ENCODE measurements at places on chromosomes 16 and 17.

GRCh38 chr16:72815348-72816318, 232.3 kb downstream of the ZFHX3 start:
- no peak for DNase-seq

DNA sequence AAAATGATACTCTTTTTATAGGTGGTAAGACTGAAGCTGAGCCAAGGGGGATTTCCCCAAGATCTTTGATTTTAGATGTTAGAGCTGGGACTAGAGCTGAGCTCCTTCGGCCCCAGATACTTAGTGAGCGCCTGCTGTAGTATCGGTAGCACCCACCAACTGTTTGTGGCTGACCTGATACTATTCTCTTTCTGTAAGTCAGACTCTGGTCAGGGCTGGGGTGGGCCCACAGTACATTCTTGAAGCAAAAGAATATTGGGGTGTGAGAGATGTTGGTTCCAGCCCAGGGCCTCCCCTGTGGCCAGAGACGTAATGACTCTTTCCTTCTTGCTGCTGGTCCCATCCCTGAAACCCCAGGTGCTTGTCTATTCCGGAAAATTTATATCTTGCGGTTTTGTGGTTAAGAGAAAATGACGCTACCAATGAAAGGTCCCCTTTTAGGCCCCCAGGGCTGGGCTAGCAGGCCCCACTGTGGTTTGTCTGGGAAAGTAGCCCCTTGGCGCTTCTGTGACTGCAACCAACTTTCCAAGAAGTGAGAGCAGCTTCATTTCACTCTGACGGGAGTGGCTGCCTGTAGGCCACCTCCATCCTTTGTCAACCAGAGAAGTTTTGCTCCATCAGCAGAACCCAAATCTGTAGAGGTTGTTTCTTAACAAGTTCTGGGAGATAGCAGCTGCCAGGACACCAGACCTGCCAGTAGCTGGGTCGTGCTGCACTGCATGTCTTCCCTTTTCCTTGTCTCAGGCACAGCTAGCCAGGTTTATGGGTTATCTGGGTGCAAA, 86.4 kb upstream of the LGALS9 start:
- DNase-seq = no peak

DNA sequence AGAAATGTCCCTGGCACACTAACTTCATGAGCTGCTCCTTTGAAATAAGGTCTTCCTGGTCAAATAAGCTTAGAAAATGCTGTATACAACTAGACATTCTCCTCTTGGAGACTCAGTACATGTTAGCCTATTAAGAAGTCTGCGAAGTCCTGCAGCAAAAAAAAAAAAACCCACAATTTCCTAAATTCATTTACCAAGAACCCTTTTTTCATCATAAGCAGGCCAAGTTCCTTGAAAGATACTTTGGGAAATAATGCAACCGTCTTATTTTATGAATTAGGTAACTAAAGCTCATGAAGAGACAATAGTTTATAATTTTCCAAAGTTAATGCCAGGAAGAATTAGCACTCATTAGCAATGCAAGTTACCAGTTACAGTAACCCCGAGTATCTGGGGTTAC, 49.0 kb upstream of the HAS3 start:
- DNase-seq = peak; percentile 79

DNA sequence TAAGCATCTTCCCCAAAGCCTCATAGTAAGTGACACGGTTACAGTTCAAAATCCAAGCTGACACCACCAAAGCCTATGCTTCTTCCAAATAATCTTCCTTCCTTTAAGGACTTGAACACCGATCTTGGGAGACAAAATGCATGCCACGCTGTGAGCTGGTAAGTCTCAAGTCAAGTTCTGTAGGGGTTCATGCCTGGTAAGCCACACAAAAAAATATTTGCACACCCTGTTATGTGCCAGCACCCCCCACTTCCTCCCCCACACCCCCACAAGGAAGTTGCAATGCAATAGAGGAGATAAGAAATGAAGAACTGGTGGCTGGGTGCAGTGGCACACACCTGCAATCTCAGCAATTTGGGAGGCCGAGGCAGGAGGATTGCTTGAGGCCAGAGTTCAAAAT, 5.6 kb downstream of the NOG start:
- DNase-seq = no peak

DNA sequence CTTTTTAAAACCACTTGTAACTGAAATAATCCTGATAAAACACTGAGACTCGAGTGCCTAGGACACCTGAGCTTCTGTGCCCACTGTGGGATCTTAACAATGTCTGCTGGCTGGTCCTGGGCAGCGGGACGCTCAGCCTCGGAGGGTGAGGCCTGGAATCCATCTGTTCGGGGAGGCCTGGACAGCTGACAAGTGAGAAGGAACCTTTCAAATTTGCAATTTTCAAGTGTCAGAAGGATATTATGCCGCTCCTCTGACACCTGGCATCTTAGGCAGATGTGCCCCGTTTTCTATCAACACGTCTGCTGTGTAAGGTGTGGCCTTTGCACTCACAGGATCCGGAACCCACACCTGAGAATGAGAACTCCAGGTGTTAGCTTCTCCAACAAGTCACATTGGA, 33.1 kb upstream of the C16orf78 start:
- DNase-seq = no peak

- no peak for DNase-seq
These were observed 6.0 kb downstream of the MXRA7 start for GRCh38 chr17:76704805-76705204.

Data from inflammatory macrophage treated with lipopolysaccharide for 1 hour (primary cell).